Stromal cell of bone marrow (primary cell): ENCODE measurements at places on chromosomes 3 and 15.

DNA sequence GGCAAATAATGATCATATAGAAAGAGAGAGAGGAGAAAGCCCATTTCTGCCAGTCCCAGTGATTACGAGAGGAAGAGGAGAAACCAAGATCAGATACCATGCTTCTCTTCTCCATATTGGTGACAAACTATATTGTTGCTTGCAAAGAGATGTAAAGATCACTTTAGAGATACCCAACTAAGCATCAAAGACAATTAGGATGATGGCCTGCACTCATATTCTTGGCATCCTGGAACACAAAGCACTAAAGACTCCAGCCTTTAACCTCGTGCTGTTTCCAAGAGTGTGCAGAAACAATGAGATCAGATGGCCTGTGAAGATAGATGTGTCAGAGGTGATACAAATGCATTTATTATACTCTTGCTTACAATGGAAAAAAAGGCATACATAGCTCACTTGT, 170.7 kb upstream of the TP63 start:
- no peak for DNase-seq

DNA sequence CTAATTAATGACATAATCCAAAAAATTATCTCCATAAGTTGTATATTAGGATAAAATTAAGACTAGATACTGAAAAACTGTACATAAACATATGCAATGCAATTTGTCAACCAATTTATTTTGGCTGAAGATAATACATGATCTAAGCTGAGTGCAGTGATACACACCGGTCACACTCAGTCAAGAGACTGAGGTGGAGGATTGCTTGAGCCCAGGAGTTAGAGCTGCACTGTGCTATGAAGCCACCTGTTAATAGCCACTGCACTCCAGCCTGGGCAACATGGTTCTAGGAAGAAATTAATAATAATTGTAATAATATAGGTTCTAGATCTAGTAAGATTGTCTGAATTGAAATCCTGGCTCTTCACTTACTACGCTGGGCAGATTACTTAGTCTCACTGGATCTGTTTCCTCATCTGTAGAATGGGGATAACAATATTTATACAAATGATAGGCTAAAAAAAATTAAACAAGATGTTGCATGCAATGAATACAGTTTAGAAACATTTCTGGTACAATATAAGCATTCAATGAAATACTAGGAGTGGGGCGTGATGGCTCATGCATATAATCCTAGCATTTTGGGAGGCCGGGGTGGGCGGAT, 15.8 kb downstream of the SLC4A7 start:
- DNase-seq: no peak

DNA sequence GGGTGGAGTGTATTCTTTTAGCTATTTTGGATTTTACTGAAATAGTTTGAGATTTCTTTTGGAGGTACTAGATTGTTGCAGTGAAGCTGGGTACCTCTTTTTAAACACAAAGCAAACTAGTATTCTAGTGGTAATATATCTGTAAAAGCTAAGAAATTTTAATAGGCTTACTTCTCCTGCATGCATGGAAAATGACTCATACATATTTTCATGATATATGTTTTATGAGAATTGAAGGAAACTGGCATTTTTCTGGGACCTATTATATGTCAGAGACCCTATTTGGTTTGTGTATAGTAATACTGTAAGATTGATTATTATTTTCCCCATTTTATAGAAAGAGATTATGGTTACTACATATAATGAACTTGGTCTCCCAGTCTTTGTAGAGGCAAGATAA, 851.0 kb downstream of the DIPK2A start:
- no peak for DNase-seq

- no peak for DNase-seq
These were observed 613 bp downstream of the SEC13 start for GRCh38 chr3:10320320-10320677.

GRCh38 chr3:124256156-124256555, 264.2 kb upstream of the ROPN1 start:
- no peak for DNase-seq

- no peak for DNase-seq
These were observed 23.2 kb upstream of the IQCF6 start for GRCh38 chr3:51802106-51802703.

DNA sequence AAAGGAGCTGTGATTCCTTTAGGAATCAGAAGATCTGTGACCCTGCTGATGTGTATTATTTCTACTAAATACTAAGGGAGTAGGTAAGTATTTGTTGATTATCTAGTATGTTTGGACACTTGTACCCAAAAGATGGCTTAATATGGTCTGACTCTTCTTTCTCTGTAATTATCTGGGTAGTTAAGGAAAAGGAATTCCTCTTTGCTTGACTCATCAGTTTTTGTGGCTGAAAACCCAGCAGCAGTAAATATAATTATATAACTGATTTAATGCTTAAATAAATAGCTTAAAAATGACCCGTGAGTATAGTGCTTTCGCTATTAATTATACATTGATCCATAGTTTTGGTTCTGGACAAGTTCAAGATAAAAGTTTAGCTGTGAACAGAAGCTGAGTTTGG, 155.8 kb downstream of the LRTM1 start:
- DNase-seq: no peak

DNA sequence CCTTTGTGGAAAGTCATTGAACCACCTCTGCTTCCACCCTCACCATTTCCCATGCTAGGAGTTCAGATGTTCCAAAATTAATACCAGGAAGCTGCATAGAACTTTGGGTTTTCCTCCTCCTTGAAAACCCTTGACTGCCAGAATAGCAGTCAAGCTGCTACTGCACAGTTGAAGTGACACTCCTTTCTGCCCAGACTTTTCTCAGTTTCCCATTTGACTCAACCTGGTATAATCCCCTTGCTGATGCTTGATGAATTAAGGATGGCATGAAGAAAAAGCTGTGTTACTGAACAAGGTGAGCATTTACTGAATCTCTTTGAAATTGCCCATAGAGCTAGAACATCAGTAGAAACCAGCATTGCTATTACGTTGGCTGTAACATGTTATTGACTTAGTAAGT, 286.0 kb downstream of the EDEM1 start:
- no peak for DNase-seq

GRCh38 chr3:87318617-87319021, 42.2 kb upstream of the POU1F1 start:
- DNase-seq: peak; percentile 31

GRCh38 chr3:135081451-135081850, 286.4 kb downstream of the EPHB1 start:
- DNase-seq: no peak

GRCh38 chr3:165070682-165071081, 7.6 kb downstream of the SI start:
- no peak for DNase-seq

GRCh38 chr15:97972366-97972765, 11.9 kb downstream of the ARRDC4 start:
- DNase-seq: no peak

GRCh38 chr15:39747326-39747725, 35.3 kb downstream of the FSIP1 start:
- DNase-seq: peak; percentile 59

- DNase-seq: no peak
These were observed 605.0 kb downstream of the TUSC7 start for GRCh38 chr3:117314441-117315150.

- DNase-seq: no peak
These were observed 2.3 kb upstream of the GFM1 start for GRCh38 chr3:158642005-158642404.

DNA sequence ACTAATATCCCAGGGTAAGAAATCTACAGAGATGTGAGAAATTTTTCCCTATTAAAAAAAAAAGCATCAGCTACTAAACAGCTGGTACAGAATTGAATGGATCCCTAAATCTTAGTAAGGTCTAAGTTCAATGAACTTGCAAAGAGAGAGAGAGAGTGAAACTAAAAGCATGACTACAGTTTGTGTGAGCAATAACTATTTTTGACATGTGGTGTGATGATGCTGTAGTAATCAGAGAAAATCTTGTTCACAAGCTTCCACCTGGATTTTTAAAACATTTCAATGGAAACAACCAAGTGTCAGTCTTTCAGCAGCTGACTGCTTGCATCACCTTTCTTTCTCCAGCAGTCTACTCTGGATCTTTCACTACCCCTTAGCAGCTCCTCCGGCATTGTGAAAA, 45.2 kb upstream of the ABI3BP start:
- DNase-seq: peak; percentile 19

GRCh38 chr3:135325726-135326235, 530.7 kb downstream of the EPHB1 start:
- DNase-seq: no peak

GRCh38 chr15:67135494-67135893, 70.1 kb downstream of the SMAD3 start:
- DNase-seq: no peak

GRCh38 chr3:27914199-27914598, 192.1 kb upstream of the EOMES start:
- DNase-seq: no peak

- peak; percentile 72 for DNase-seq
These were observed 78.2 kb downstream of the DGKG start for GRCh38 chr3:186283651-186284348.

- no peak for DNase-seq
These were observed 36.6 kb downstream of the MKRN2 start for GRCh38 chr3:12593473-12593872.

GRCh38 chr3:16606398-16606797, 1.2 kb upstream of the DAZL start:
- no peak for DNase-seq

DNA sequence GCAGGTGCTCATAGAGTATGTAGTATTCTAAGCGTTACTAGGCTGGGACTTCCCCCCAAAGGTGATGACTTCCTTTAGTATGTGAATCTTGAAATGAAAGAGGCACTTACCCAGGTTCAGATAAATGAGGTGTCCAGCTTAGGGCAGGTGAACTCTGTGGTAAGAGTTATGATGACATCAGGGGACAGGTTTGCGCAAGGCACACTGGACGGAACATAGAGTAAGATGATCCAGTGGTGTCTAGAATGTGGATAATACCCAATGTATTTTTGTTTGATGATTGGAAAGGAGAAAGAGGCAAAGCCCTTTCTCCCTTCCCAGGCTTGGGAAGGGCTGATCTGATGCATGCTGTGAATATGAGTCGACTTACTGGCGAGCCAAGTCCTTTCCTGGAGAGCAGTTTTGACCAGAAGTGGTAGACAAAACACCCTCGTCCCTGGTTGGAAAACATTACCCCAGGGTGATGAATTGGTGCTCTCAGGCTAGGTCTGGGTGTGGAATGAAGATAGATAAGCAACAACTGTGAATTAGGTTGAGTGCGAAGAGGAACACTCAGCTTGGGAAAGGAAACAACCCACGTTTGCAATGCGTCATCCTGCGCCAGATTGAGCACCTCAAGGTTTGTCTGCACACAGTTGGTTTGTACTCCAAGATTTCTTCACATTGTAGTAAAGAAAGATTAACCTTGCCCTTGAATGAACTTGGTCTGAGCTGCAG, 124.2 kb downstream of the GHSR start:
- DNase-seq: peak; percentile 51

GRCh38 chr15:78507831-78508160, 419 bp downstream of the HYKK start:
- DNase-seq: no peak

DNA sequence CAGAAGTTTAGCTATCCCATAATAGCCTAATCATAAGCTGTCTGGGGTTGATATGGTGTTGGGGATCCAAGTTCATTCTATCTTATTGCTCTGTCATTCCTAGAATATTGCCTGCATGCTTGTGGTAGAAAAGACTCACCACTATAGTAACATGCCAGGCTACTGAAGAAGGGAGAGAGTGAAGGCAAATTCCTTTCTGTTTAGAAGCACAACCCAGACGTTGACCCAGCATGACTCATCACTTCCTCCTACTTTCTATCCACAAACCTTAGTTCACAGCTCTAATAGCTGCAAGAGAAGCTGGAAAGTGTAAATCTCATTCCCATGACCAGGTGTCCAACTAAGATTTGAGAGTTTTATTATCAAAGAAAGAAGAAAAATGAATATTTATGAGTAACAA, 57.8 kb upstream of the NMD3 start:
- DNase-seq: peak; percentile 80

- no peak for DNase-seq
These were observed 415.5 kb upstream of the ARPP21 start for GRCh38 chr3:35223632-35224394.

DNA sequence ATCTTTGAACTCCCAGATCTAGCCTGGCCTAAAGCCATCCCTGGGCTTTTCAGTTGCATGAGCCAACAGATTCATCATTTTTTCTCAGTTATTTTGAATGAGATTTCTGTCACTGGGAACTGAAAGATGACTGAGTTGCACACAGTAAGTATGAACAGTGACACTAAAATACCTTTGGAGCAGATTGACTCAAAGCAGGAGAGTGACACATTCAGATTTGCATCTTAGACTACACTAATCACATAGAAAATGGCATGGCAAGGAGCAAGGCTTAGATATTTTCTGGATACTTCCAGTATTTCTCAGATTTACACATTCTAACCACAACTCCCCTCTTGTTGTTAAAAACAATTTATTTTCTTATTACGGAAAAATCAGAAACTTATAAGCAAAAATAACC, 32.8 kb downstream of the SEC62 start:
- DNase-seq: no peak

- no peak for DNase-seq
These were observed 43.5 kb downstream of the LPP start for GRCh38 chr3:188197388-188197847.

DNA sequence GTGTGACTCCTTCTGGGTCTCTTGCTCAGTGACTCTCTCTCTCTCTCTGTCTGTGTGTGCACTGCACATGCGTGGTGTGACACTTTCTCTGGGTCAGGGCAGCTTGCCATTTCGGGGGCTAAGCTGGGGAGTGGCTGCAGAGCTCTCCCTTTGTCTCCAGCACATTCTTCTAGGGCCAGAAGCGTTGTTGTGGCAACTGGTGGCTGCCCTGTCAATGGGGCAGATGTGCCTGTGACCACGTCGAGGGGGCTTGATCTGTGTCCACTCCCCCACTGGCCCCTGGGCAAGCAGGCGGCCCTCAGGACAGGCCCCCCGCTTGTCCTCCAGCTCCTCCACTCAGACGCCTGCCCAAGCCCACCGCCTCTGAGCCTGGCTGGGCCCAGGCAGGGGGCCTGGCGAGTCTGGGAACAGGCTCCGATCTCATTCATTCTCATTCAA, 67.8 kb downstream of the WNT7A start:
- DNase-seq: no peak

- no peak for DNase-seq
These were observed 77.0 kb upstream of the UMPS start for GRCh38 chr3:124653071-124653796.

GRCh38 chr3:24288496-24289236, 206.0 kb downstream of the THRB start:
- DNase-seq: no peak

GRCh38 chr3:30770387-30770786, 124.1 kb downstream of the GADL1 start:
- DNase-seq: peak; percentile 92

DNA sequence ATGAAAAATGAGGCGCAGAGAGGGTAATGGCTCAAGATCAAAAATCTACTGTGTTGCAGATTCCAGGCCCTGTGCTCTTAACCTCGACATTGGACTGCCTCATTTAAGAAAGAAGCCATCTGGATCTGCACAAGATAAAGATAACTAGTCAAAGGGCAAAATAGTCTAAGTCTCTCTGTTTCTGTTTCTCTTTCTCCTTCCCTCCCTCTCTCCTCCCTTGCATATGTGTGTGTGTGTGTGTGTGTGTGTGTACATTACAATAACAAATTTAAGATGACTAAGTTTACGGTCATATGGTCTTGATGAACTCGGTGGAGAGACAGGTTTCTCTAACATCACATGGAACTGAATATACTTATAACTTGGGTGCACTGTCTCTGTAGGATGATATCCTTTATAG, 69.2 kb downstream of the MEIS2 start:
- DNase-seq: no peak

- DNase-seq: no peak
These were observed 403.1 kb upstream of the TGFBR2 start for GRCh38 chr3:30203301-30203700.
